ENCODE measurements at places on chromosomes 13 and 19. TPM values are rescaled to one million over a fixed set of nuclear protein-coding genes. Genes with fewer than 3 reads are reported as not detected.

SGCG gene
- total RNA-seq = not detected

APOC1 gene
- 2.6 TPM for total RNA-seq

DACT3 gene
- 11.3 TPM for total RNA-seq

DLEU7 gene
- not detected for total RNA-seq

RDH8 gene
- not detected for total RNA-seq

KIR2DL3 gene
- not detected for total RNA-seq

ZNF134 gene
- 21.2 TPM for total RNA-seq

ZNF547 gene
- total RNA-seq = 1.9 TPM

RXFP2 gene
- not detected for total RNA-seq

PLPPR3 gene
- 0.86 TPM for total RNA-seq

SIGLEC10 gene
- not detected for total RNA-seq

CD209 gene
- not detected for total RNA-seq

PNMA8B gene
- 0.43 TPM for total RNA-seq

DNA sequence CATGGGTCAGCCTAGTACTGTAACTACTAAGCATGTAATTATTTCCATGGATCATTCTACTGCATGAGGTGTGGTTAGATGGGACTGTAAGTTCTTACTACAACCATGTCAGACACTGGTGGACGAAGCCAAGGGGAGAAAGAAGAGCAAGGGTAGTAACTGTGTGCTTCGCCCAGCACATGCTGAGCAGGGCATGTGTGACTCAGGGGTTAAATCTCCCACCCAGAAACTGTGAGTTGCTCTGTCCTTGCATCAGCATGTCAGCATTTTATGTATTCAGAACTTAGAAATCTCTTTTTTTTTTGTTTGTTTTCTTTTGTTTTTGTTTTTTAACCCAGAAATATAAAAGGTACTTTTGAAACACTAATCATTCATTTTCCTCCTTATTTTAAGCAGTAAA lies 436.6 kb upstream of the KLF12 start:
- DNase-seq = peak; percentile 22

DNA sequence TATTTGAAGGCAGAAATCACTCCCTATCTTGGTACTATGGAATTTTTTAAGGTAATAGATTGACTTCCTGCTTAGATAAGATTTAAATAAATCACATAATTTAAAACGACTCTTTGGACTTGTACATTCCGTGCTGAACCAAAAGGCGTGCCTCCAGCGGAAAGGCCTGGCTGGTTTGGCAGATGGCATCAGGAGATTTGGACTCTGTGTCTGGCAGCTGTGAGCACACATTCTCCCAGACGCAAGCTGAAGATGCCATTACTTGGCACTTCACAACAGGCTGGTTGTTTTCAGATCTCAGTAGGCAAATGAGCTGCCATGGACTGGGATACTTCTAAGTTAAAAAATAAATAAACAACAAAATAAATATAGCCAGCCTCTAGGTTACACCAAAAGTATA lies 104.5 kb upstream of the SLC15A1 start:
- DNase-seq = no peak

DNA sequence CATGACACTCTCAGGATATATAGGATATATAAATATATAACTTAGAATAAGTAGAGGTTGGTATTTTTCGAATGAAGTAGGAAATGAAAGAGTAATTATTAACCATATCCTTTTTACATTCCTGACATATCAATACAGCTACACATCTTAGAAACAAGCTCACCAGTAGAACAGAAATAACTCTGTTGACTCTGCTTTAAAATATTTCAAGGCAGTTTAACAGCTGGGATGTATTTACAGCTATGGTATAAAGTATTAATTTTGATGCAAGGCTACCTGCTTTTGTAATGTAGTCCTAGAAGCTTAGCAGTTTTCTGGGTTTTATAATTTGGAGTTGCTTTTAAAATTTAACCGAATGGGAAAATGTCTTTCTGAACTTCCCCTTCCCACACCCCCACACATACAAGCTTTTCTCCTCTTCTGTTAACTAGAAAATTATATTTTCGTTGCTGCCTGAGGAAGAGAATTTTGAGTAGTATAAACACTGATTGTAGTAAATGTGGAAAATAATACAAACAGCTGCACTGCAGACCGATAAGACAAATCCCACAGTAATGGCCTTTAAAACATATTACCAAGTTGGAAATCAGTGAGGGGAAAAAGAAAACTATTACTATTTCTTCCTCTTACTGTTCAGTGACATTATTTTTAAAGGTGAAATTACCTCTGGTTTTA lies 147.7 kb downstream of the GGACT start:
- peak; percentile 59 for DNase-seq

DNA sequence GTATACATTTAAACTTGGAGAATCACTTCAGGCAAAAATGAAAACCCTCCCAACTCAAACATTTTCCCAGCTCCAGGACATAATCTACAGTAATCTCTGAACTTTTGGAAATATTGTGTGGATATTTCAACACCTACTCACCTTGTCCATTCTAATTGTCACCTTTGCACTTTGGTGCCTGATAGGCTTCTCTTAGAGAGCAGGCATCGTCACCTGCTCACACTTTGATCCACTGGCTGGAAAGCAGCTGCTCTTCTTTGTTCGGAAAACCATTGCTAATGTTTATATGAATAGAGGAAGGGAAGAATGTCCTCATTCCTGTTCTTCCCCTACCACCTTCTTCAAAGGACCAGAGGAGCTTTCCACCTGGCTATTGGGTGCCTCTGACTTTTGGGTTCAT lies 411.2 kb downstream of the FGF9 start:
- no peak for DNase-seq

GRCh38 chr13:78436311-78436710 lies 167.0 kb downstream of the POU4F1 start:
- no peak for DNase-seq

DNA sequence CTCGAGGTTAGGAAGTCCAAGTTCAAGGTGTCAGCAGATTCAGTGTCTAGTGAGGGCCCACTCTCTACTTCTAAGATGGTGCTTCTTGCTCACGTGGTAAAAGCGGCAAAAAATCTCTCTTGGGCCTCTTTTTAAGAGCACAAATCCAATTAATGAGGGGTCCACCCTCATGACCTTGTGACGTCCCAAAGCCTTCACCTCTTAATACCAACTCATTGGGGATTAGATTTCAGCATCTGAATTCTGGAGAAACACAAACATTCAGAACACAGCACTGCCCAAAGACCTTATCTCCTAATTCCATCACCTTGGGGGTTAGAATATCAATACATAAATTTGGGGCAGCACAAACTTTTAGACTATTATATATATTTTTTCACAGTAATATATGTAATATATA lies 146.4 kb upstream of the GPC6 start:
- DNase-seq = no peak

DNA sequence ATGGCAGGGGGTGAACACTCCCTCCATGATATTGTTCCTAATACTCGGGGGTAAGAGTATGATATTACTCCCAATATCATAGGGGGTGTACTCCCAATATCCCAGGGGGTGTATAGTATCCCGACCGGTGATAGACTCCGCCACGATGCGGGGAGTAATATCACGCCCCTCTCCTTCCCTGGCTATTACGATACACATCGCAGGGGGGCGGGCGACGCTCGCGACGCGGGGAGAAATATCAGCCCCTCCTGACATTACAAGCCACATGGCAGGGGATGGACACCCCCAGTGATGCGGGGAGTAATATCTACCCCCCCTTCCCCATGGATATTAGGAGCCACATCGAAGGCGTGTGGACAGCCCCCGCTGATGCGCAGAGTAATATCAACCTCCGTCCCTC lies 3.2 kb upstream of the RGCC start:
- no peak for DNase-seq

DNA sequence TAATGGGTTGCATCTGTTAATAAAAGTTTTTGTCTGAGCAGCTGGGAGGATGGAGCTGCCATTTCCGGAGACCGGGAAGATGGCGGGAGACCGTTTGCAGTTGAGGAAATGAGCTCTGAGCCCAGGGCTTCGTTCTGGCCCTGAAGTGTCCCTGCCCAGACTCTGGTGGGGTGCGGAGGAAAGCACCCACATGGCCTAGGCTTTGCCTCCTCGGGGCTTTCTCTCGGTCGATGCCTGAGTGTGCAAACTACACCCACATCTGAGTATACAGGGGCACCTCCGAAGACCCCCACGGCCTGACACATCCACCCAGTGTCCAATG lies 15.6 kb upstream of the NANOS3 start:
- DNase-seq = peak; percentile 34

GRCh38 chr13:38090913-38091312 lies 221.3 kb upstream of the TRPC4 start:
- DNase-seq = no peak

- peak; percentile 74 for DNase-seq
Measured at GRCh38 chr13:108963846-108964600, 334.6 kb downstream of the MYO16 start.

DNA sequence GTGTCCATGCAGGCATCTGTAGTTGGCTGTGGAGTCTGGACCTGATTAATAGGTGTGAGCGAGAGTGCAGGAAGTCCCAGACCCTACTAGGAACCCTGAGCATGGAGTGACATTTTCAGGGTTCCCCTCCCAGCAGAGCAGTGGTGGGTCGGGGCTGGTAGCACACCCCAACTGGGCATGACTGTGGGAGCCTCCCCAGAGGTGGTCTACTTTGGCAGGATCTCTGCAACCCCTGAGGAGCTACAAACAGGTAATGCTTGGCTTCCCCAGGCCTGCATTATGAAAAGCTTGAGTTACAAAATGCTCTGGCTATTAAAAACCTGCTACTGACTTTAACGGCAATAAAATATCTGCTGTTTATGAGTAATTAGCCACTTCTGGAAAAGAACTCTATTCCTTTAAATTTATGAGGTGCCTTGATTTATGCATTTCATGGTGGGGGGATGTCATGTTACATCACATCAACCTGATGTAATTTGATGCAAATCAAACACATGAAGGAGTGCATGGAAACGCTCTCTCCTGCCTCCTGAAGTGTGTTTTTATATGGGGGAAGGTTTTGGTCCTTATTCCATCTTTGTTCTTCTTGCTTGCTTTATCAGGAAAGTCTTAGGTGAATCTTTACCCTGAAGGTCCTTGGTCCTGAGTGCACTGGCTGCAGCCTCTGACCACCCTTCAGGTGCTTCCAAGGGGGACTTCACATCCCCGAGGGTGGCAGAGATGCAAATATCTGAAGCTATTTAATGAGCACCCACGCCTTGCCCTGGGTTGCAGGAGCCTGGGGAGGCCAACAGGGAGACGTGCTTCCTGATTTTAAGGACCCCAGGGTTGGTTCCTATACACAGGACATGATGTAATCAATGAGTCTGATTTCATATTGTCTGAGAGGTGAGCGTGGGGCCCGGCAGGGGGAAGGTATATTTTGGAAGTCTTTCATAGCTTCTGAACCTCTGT lies 54.0 kb downstream of the ZNF536 start:
- DNase-seq = no peak

GRCh38 chr19:29013325-29013724 lies 199.6 kb downstream of the UQCRFS1 start:
- DNase-seq = no peak

DNA sequence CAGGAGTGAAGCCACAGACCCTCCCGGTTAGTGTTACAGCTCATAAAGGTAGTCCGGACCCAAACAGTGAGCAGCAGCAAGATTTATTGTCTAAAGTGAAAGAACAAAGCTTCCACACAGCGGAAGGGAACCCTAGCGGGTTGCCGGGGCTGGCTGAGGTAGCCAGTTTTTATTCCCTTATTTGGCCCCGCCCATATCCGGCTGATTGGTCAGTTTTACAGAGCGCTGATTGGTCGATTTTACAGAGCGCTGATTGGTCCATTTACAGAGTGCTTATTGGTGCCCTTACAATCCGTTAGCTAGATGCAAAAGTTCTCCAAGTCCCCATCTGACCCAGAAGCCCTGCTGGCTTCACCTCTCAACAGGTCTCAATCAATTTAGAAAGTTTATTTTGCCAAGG lies 126.0 kb upstream of the RFC3 start:
- DNase-seq = no peak

GRCh38 chr19:38678217-38678890 lies 30.9 kb downstream of the ACTN4 start:
- no peak for DNase-seq

GRCh38 chr19:52343548-52343947 lies 7.5 kb downstream of the ZNF610 start:
- DNase-seq = peak; percentile 15

- DNase-seq = no peak
Measured at GRCh38 chr19:17963936-17964691, 2.8 kb upstream of the KCNN1 start.

DNA sequence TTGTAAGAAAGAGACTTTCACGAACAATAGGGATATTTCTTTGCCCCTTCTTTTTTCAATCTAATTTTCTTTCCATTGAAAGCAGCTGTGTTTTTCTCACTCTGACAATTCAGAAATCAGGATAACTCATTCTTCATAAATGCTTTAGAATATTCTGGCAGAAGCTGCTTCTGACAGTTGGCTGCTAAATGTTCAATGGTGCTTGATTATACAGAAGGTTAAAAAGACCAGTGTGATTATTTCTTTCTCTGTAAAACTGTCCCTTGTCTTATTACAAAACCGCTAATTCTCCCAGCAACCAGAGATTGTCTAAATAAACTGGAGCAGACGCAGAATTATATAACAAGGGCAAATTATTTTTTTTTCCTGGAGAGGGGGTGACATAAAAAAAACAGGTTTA lies 394.4 kb downstream of the SPRY2 start:
- DNase-seq = no peak

GRCh38 chr19:46787331-46788261 lies 798 bp downstream of the SLC1A5 start:
- peak; percentile 78 for DNase-seq

GRCh38 chr13:33487575-33488243 lies 202.2 kb upstream of the STARD13 start:
- DNase-seq = peak; percentile 65

GRCh38 chr13:71399631-71400215 lies 467.3 kb downstream of the DACH1 start:
- no peak for DNase-seq

- no peak for DNase-seq
Measured at GRCh38 chr19:55232986-55233385, 4.4 kb upstream of the TMEM86B start.

- no peak for DNase-seq
Measured at GRCh38 chr19:31074199-31075125, 274.8 kb downstream of the TSHZ3 start.

DNA sequence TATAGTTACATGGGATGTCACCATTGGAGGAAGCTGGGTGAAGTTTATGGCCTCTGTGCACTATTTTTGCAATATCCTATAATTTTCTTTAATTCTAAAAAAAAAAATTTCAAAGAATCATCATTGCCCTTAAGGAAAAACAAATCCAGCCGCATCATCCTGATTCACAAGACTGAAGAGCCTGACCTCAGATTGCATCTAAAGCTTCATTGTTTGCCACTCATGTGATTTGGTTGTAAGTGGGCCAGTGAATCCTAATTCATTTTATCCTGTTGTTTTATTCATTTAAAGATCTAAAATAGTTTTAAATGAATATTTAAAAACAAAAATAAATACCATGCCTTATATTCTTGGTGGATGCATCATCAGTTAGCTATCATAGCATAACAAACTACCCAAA lies 504.5 kb downstream of the TBC1D4 start:
- no peak for DNase-seq

All from fibroblast of villous mesenchyme (primary cell).